Posterior vena cava (tissue), 2 donors: ENCODE measurements at places on chromosomes 3 and 15. TPM values are rescaled to one million over a fixed set of nuclear protein-coding genes. Genes with fewer than 3 reads are reported as not detected.

ADPRH gene
- total RNA-seq = 15.3 TPM

PSMD2 gene
- total RNA-seq = 128 TPM

- DNase-seq = no peak
Observed at GRCh38 chr3:28877912-28878311, 403.0 kb upstream of the RBMS3 start.

DNA sequence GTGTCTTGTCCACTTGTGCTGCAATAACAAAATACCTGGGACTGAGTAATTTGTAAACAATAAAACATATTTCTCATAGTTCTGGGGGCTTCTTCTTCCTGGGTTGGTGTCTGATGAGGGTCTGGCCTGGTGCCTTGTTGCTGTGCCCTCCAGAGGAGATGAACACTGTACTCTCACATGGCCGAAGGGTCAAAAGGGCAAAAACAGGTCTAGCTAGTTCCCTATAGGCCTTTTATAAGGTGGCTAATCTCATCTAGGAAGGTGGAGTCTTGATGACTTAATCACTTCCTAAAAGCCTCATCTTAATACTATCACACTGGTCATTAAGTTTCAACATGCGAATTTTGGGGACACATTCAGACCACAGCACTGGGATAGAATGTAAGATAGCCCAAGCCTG, 228.4 kb downstream of the TLE3 start:
- no peak for DNase-seq

- DNase-seq = no peak
Observed at GRCh38 chr3:124144035-124144814, 152.3 kb upstream of the ROPN1 start.

GRCh38 chr3:159928071-159928491, 60.6 kb upstream of the IL12A start:
- DNase-seq = no peak

- DNase-seq = peak; percentile 76
Observed at GRCh38 chr15:25181293-25182097, 226.7 kb downstream of the SNRPN start.

DNA sequence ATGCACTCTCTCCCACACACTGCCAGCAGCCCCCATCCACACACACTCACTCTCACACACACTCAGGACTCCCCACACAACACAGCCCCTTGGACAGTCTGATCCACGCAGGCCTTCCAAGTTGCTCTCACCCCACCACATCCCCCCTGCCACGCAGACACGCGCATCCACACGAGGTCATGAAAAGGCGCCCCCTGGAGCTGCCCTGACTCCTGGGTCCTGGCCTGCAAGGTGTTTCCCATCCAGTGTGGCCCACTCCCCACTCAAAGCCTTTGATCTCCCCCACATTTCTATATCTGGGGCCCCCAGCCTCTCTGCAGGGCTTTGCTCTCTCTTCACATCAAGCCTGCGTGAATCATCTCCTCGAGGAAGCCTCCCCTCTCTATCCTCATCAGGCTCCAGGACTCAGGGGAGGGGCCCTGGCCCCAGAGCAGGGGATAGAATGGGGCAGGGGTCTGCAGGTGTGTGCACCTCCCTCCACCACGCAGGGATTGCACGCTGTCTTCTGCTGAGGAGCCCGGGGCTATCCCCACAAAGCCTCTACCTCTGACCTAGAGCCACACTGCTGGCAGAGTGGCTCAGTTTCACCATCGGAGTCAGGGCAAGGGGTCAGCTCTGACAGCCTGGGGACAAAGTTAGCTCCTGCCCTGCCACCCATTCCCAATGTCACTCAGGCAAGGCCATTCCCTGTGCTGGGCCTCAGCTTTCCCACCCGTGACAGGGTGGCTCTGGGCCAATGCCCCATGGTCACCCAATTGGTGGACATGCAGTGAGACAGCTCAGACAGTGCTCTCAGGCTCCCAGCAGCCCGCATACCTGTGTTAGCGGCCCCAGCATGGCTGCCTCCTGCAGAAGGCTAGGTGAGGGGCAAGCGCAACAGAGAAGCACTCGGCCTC, 6.4 kb downstream of the MYL3 start:
- DNase-seq = peak; percentile 70

DNA sequence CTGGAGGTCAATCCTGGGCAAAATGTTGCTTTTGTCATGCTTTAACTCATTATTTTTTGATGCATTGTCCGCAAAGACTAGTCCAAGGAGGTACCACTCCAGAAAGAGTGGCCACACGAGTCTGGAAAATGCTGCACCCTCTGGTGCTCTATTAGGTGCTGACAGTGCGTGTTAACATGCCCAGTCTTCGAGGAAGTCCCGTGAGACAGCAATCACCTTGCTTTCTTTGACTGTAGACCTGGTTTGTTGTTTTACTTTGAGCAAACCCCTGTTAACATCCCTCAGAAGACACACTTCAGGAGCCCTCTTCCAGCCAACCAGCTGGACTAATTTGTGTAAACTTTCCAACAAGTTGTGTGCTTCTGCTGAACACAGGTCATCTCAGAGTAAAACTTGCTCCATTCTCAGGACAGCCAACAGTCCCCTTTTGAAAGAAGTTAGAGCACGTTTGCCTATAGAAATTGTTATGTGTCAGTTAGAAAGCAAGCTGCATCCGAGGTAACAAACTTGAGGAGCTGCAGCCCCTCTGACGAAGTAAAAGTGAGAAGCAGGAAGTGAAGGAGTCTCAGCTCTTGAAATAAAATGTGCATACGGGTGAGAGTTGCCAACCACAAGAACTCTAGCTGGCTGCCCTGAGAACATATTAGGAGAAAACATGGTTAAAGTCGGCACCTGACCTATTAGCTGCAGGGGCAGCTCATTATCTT, 205.0 kb downstream of the LPP start:
- no peak for DNase-seq

DNA sequence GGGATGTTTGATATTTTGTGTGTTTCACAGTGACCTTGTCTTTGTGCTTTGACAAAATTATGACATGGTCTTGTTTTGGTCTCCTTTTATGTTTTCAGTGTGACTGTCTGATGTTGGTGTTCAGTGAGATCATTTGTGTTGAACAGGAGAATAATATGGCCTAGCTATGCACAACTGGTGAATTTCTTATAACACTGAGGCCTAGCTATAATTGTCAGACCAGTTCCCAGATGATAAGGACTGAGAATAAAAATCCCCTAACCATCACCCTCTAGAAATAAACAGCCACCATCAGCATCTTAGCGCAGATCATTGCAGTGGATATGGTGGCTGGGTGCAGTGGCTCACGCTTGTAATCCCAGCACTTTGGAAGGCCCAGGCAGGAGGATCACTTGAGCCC, 66.8 kb upstream of the LIMD1 start:
- no peak for DNase-seq

DNA sequence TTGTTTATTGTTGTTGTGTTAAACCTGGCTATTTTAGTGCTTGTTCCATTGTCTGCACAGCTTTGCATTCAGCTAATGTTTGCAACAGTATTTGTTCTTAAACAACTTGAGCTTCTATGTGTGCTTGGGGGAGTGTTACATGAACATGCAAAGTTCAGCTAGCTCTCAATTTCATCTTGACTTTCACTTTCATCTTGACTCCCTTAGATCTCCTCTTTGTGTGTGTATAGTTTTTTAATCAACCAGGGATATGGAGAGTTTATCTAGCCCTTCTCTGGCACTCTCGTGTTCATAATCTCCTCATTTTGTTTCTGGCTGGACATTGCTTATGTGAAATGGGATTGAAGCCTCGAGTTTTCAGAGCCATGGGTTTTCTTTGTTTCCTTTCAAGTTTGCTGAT, 212.4 kb upstream of the ZBTB20 start:
- no peak for DNase-seq

TMC3 gene
- not detected for total RNA-seq

- no peak for DNase-seq
Observed at GRCh38 chr15:48522911-48523310, 122.6 kb downstream of the FBN1 start.

DNA sequence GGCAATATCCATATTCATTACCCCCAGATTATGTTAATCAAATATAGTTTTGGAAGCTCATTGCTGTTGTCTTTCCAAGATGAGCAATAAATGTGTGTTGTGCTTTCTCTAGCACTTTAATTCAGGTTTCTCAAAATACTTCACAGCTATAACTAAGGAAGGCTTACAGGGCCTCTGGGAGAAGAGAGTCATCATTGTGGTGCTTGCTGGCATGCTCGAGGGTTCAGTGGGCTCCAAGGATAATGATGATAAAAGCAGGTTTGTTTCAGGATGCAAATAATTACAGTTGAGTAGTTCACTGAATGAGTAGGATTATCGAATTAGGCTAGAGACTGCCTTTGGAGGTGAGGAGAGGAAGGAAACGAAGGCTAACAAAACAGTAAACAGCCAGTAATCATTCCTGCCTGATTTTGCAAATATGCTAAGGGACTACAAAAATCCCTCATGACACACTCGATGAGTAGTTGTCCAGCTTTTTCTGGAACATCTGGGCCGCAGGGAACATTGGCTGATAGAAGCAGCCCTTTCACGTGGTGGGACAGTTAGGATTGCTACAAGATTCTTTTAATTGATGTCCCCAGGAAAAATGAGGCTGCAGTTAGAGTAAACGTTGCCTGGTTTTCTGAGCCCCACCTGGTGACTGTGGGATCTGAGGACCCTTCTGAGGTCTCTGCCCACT, 54.1 kb downstream of the SLC7A14 start:
- DNase-seq = no peak
